Endothelial cell (in vitro differentiated cells): ENCODE measurements at places on chromosomes 3 and 15.

DNA sequence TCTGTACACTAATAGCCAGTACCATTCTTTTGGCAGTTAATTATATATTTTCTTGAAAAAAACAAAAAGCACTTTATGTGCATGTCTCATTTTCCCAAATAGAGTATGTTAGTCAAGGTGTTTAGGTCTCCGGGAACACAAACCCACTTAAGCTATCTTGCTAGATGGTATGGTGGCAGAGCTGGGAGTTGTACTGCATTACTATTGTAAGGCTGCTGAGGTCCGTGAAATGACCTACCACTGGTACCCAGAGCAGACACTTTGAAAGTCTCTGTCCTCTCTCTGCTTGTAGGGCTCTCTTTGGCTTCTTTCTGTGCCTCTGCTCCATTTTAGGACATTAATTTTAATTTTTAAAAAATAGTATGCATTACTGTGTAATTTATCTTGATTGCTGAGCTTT, 8.8 kb downstream of the TMOD3 start:
- no peak for DNase-seq
- no peaks in the 10 kb centered on the region for H3K36me3 ChIP-seq

- DNase-seq, result peak; percentile 50
- H3K4me3 ChIP-seq, result peak overlapping the region; percentile 99
- H3K4me1 ChIP-seq, result peaks cover 44% of the 10 kb centered on the region
- peak overlapping the region; percentile 89 for H3K27ac ChIP-seq
- peaks cover 5% of the 10 kb centered on the region for H3K36me3 ChIP-seq
Measured at GRCh38 chr3:136862617-136863322, 762 bp downstream of the NCK1 start.

DNA sequence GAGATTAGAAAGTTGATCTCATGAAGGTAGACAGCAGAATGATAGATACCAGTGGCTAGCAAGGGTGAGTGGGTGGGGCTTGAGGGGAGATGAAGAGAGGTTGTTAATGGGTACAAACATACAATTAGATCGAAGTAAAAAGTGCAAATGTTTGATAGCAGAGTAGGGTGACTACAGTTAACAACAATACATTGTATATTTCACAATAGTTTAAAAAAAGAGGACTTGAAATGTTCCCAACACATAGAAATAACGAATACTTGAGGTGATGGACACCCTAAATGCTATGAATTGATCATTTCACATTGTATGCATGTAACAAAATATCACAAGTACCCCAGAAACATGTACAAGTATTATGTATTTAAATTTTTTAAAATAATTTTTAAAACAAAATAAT, 47.3 kb downstream of the ADAM10 start:
- no peak overlapping the region for H3K27ac ChIP-seq
- H3K36me3 ChIP-seq, result peaks cover 15% of the 10 kb centered on the region
- H3K4me3 ChIP-seq, result no peak overlapping the region
- H3K27me3 ChIP-seq, result no peaks in the 10 kb centered on the region
- DNase-seq, result no peak

DNA sequence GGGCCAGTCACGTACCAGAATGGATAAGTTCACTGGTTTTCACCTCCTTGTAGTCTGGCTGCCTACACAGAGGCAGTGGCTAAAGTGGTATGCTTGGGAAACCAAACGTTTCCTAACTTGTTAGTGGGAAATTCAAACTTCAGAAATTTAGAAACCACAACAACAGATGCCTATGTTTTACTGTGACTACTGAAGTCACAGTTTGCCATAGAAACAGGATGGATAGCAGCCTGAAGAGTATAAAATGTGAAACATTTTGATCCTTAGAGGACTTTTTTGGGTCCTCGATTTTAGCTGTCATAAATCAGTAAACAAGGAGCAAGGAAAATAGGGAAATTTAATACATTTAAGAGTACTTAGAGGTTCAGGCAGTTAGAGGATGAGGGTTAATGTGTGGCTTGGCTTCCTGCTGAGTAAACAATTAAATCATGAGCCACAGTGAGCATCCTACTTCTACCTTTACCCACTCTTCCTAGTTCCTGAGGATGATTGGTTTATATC, 48.6 kb downstream of the CMSS1 start:
- H3K36me3 ChIP-seq, result peaks cover 12% of the 10 kb centered on the region
- no peak overlapping the region for H3K27ac ChIP-seq
- H3K4me1 ChIP-seq, result no peaks in the 10 kb centered on the region
- peaks cover 2% of the 10 kb centered on the region for H3K27me3 ChIP-seq

DNA sequence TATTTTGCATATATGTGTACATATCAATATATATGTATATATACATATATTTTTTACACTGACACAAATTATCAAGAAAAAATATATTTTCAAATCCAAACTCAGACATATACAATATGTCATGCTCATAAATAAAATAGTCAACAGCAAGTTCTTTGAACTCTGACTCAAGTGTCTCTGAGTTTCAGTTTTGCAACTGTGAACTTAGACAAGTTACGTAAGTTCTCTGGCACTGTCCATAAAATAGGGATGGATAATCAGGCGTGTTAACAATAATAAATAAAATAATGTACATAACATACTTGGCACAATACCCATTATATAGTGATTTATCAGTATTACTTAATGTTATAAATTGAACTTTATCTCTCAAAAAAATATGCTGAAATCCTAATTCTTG, 12.1 kb upstream of the XRN1 start:
- no peak for DNase-seq
- peaks cover 4% of the 10 kb centered on the region for H3K4me1 ChIP-seq
- H3K27me3 ChIP-seq, result no peaks in the 10 kb centered on the region
- H3K27ac ChIP-seq, result no peak overlapping the region
- H3K4me3 ChIP-seq, result no peak overlapping the region
- H3K36me3 ChIP-seq, result peaks cover 11% of the 10 kb centered on the region

GRCh38 chr3:191901741-191902140, 440.8 kb downstream of the PYDC2 start:
- DNase-seq, result no peak
- no peaks in the 10 kb centered on the region for H3K4me1 ChIP-seq
- H3K27ac ChIP-seq, result no peak overlapping the region

- H3K4me3 ChIP-seq, result no peak overlapping the region
- no peaks in the 10 kb centered on the region for H3K36me3 ChIP-seq
- DNase-seq, result no peak
- H3K27ac ChIP-seq, result no peak overlapping the region
Measured at GRCh38 chr3:11465744-11466616, 177.7 kb downstream of the VGLL4 start.

DNA sequence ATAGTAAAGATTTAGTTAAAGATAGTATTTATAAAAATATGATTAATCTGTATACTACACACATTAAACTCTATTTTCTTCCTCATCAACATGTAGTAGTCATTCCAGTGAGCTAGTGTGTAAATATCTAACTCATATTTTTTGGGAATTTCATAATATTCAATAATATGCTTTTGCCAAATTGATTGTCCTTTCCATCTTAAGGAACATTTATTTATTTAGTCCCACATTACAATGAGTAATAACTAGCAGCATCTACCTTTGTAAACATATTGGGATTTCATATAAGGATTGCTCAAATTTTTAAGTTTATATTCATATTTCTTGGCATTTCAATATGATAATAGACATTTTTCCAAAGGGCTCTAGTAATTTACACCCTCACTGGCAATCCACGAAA, 53.9 kb upstream of the GOLGA8B start:
- H3K36me3 ChIP-seq, result no peaks in the 10 kb centered on the region
- H3K4me1 ChIP-seq, result no peaks in the 10 kb centered on the region
- no peaks in the 10 kb centered on the region for H3K27me3 ChIP-seq
- no peak overlapping the region for H3K27ac ChIP-seq

DNA sequence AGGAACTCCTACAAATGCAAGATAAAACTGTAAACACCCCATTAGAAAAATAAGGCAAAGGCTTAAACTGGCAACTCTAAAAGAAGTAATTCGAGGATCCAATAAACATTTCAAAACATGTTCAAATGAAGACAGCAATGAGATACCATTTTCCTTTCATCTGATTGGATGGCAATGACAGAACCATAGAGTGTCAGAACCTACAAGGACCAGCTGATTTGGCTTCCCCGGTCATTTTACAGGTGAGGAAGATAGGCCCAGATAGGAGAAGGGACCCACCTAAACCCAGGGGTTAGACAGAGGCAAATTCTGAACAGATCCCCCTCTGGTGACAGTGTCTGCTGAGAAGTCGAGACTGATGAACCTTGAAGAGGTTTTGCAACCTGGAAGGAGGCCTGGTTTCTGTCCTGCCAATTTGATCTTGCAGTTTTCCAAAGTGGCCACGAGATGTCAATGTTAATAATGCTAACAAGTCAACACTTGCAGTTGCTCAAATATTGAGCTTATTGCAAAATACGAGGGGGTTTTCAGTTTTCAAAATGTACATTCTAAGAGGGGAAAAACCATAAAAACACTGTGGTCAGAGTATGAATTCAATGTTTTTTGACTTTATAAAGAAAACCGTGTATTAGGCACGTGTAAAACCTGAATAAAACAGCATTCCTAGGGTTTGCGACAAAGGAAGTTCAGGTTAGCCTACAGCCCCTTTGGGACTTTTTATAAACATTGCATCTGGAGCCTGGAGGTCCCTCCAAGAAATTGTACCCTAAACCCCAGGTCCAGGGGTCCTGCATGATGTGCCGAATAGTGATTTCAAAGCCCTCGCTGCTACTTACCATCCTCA, 21.5 kb downstream of the CFAP161 start:
- H3K4me1 ChIP-seq, result peaks cover 4% of the 10 kb centered on the region
- H3K27ac ChIP-seq, result no peak overlapping the region
- H3K36me3 ChIP-seq, result peaks cover 13% of the 10 kb centered on the region
- H3K27me3 ChIP-seq, result peaks cover 7% of the 10 kb centered on the region

GRCh38 chr3:60552581-60552980, 698.7 kb downstream of the FHIT start:
- H3K4me1 ChIP-seq, result peaks cover 9% of the 10 kb centered on the region
- H3K4me3 ChIP-seq, result no peak overlapping the region
- no peak for DNase-seq
- peaks cover 3% of the 10 kb centered on the region for H3K36me3 ChIP-seq
- H3K27ac ChIP-seq, result no peak overlapping the region
- H3K27me3 ChIP-seq, result peaks cover 1% of the 10 kb centered on the region

DNA sequence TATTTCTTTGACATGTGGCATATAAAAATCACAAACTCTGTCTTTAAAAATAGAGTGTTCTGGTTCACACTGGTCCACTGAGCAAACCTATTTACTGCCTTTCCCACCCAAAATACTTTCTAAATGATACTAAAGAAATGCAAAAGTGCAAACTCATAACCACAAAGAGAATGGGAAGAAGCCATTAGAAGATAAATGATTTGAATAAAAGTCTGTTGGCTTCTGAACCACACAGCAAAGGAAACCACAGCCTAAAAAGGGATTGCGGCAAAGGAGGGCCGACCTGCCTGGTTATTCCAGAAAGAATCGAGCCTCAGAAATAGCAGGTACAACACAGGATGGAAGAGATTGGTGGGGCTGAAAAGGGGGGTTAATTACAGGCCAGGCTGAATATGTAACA, 599.5 kb downstream of the FHIT start:
- H3K36me3 ChIP-seq, result no peaks in the 10 kb centered on the region
- H3K4me1 ChIP-seq, result peaks cover 12% of the 10 kb centered on the region
- no peak overlapping the region for H3K4me3 ChIP-seq
- H3K27me3 ChIP-seq, result no peaks in the 10 kb centered on the region

DNA sequence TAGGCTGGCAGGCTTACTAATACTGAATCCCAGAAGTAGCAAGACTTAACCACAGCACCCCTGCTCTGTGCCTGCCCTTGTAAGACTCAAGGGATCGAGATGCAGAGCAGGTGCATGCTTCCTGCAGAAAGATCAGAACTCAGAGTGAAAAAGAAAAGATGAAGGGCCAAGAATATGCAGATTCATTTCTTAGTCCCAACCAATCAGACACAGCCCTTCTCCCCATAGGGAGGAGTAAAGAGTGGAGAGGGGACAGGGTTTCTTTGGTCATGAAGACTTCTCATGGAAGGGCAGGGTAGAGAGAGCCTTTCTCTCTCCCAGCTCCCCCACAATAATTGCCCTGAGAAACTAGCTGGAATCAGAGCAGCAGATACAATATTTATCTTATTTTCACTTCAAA, 105.6 kb upstream of the MB21D2 start:
- no peak for DNase-seq
- no peaks in the 10 kb centered on the region for H3K36me3 ChIP-seq
- H3K4me1 ChIP-seq, result peaks cover 4% of the 10 kb centered on the region
- H3K27me3 ChIP-seq, result no peaks in the 10 kb centered on the region
- no peak overlapping the region for H3K27ac ChIP-seq

GRCh38 chr3:56903231-56903782, 101.6 kb upstream of the ARHGEF3 start:
- no peak overlapping the region for H3K27ac ChIP-seq
- H3K4me3 ChIP-seq, result no peak overlapping the region
- no peaks in the 10 kb centered on the region for H3K36me3 ChIP-seq
- H3K4me1 ChIP-seq, result peaks cover 22% of the 10 kb centered on the region
- H3K27me3 ChIP-seq, result no peaks in the 10 kb centered on the region

GRCh38 chr3:42067326-42067725, 23.8 kb upstream of the TRAK1 start:
- H3K4me1 ChIP-seq, result peaks cover 37% of the 10 kb centered on the region
- H3K36me3 ChIP-seq, result no peaks in the 10 kb centered on the region
- no peak overlapping the region for H3K4me3 ChIP-seq

DNA sequence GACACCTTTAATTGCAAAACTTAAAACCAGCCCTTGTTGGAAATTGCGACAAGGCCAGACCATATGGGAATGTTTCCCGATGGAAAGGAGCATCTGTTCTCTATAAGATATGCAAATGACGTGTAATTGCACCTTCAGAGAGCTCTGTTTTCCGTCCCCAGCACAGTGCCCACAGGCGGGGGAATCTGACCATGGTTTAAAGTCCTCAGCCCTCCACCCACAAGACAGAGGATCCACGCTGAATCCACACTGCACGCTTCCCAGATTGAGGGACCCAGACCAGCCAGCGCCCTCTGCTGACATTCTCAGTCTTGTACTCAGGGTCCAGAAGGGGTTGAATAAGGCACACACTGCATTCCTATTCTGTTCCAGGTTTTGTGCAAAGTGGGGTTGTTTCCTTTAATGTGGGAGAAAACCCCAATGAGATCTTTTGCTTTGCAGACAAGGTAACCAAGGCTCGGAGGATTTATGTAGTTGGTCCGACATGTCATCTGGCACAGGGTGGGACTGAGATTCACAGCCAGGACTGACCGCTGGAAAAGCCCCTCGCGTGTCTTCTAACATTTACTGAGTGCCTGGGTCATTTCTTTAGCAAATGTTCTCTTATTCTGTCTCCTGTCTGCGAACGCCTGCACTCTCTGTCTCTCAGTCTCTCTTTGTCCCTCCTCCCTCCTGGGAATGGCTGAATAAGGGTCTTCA, 36.8 kb upstream of the KLHL25 start:
- H3K36me3 ChIP-seq, result no peaks in the 10 kb centered on the region
- H3K27ac ChIP-seq, result no peak overlapping the region
- no peaks in the 10 kb centered on the region for H3K4me1 ChIP-seq
- peak; percentile 73 for DNase-seq
- no peak overlapping the region for H3K4me3 ChIP-seq
- H3K27me3 ChIP-seq, result no peaks in the 10 kb centered on the region

DNA sequence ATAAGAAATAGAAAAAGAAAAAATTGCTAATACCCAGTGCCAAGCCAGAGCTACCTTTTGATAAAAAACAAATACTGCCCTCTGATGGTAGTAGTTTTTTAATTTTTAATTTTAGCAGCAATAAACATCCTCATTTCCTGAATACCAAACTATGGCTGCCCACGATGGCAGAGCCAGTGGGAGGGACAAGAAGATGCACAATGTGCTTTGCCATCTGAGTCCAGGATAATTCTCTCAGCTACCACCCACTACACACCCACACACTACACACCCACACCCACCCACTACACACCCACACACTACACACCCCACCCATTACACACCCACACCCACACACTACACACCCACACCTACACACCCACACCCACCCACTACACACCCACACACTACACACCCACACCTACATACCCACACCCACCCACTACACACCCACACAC, 17.8 kb downstream of the CEP19 start:
- no peak for DNase-seq
- H3K4me1 ChIP-seq, result no peaks in the 10 kb centered on the region
- no peak overlapping the region for H3K4me3 ChIP-seq
- H3K27ac ChIP-seq, result no peak overlapping the region
- H3K27me3 ChIP-seq, result no peaks in the 10 kb centered on the region
- no peaks in the 10 kb centered on the region for H3K36me3 ChIP-seq
